ENCODE measurements at places on chromosomes 2 and 18.

GRCh38 chr18:78906066-78906465 is 73.6 kb upstream of the SALL3 start:
- no peak for DNase-seq

- DNase-seq = no peak
Observed at GRCh38 chr2:75074708-75075107, 116.3 kb downstream of the POLE4 start.

DNA sequence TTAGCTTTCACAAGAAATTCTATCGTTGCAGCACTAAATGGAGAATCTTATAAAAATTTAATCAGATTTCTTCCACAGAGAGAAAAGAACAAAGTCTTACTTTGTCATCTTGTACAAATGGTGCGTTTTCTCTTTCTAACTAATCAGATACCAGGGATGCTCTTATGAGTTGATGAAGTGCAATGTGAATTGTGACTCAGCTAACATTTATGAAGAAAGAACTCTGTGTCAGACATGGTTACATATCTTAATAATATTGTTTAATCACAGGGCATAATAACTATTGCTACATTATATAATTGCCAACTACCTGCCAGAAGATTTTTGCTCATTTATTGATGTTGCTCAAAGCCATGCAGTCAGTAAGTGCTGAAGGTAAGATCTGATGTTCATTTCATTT is 465.0 kb downstream of the CCDC85A start:
- DNase-seq = no peak

DNA sequence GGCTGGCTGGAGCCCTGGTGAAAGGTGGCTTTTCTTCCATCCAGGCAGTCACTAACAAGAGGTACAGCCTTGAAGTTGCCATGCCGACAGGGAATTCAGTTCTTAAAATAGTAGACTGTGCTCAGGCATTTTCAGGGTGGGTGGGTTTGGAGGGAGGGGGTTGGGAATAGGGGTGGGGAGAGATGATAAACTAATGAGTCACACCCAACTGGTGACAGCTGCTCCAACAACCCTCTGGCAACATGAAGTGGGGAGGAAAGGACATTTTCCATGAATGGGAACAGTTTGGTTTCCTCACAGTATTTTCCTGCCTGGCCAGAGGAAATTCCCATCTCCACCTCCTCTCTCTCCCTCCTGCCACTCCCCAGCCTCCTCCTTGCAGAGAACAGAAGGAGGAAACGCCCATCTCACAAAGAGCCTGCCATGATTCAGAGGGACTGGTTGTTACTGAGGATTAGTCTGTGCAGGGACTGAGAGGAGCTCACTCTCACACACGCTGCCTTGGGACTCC is 113.0 kb upstream of the SLC1A4 start:
- peak; percentile 83 for DNase-seq

- peak; percentile 57 for DNase-seq
Observed at GRCh38 chr2:25309402-25309801, 32.3 kb downstream of the DNMT3A start.

Data from urothelium cell line (cell line).